Hindlimb muscle (tissue), 1 donor: ENCODE measurements at places on chromosomes 2 and 18. TPM values are rescaled to one million over a fixed set of nuclear protein-coding genes. Genes with fewer than 3 reads are reported as not detected.

The RGPD4 gene
- not detected for polyA plus RNA-seq

The ALPI gene
- not detected for polyA plus RNA-seq

The KYNU gene
- 0.76 TPM for polyA plus RNA-seq

The KCNG2 gene
- polyA plus RNA-seq: 0.86 TPM

The RAPH1 gene
- 40.2 TPM for polyA plus RNA-seq

The TSPYL6 gene
- not detected for polyA plus RNA-seq

The IL1B gene
- 0.76 TPM for polyA plus RNA-seq

The RAB17 gene
- polyA plus RNA-seq: 1.6 TPM

The MAP3K19 gene
- polyA plus RNA-seq: not detected

The HOXD4 gene
- polyA plus RNA-seq: 8.2 TPM

The KHK gene
- polyA plus RNA-seq: 1.5 TPM
